Activated T-cell treated with anti-CD3 and anti-CD28 coated beads for 48 hours (primary cell): ENCODE measurements at places on chromosomes 1 and 21.

- no peak for DNase-seq
These were observed 98.7 kb upstream of the RGS1 start for GRCh38 chr1:192476802-192477298.

DNA sequence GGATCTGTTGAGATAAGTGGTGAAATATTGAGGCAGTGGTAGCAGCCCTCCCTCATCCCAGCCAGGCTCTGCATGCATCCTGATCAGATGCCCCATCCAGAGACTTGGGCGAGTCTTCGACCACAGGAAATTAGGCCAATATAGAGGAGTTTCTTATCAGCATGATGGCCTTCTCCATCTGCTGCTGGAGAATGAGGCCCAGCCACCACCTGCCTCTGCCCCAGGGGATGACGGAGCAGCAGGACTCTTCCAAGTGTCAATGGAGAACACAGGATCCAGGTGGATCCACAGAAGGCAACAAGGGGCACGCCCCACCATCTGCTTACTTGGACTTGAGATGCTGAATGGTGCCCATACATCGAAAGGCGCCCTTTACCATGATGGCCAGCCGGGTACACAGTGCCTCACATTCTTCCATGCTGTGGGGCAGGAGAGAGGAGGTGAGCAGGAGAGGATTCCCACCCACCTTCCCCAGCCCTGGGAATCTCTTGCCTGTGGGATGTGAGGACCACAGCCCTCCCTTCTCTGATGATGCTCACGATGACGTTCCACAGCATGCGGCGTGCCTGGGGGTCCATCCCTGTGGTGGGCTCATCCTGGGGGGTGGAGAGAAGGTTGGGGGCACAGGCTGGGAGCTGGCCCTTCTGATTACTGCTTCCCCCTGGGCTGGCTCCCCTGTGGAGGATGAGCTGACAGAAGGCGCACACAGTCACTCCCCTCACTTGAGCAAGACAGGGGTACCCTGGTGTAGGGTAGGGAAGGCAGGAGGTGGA, 91.5 kb upstream of the GCLM start:
- no peak for DNase-seq

GRCh38 chr1:154501423-154502065, 475 bp upstream of the TDRD10 start:
- DNase-seq: no peak

GRCh38 chr1:210407207-210407886, 78.6 kb downstream of the HHAT start:
- DNase-seq: peak; percentile 72

- no peak for DNase-seq
These were observed 37.6 kb downstream of the DDAH1 start for GRCh38 chr1:85427331-85427730.

DNA sequence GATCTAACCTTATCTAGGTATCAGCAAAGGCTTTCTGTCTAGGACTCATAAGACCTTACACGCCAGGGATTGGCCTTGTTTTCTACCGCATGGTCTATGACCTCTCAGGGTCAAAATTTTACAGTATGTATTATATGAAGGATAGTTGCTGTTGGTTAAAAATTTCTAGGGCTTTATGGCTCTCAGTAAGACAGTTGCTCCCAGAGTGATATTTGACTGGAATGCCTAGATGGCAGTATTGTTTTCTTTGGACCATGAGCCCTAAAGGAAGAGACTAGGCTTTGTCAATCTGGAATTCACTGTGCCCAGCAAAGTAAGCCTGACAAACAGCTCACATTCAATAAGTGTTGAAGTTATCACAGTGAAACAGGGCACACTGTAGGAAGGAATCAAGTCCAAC, 37.6 kb downstream of the C1orf87 start:
- no peak for DNase-seq

DNA sequence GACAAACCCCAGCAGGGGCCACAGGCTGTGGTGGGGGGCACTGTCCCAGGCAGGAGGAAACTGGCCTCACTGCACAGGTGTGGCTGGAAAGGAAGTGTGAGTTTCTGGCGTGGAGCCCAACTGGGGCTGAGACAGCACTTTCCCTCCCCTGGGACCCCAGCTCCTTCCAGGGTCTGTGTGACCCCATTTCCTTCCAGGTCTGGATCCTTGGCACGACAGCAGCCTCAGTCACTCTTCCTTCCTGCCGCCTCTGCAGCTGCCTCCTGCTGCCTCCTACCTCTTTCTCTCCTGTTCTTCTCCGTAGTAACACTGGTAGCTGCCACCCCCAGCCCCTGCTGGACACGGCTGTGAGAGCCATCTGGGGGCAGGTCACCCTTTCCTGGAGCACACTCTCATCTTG, 88.0 kb downstream of the SIK1 start:
- no peak for DNase-seq

GRCh38 chr1:101371259-101371658, 134.4 kb downstream of the S1PR1 start:
- DNase-seq: no peak

DNA sequence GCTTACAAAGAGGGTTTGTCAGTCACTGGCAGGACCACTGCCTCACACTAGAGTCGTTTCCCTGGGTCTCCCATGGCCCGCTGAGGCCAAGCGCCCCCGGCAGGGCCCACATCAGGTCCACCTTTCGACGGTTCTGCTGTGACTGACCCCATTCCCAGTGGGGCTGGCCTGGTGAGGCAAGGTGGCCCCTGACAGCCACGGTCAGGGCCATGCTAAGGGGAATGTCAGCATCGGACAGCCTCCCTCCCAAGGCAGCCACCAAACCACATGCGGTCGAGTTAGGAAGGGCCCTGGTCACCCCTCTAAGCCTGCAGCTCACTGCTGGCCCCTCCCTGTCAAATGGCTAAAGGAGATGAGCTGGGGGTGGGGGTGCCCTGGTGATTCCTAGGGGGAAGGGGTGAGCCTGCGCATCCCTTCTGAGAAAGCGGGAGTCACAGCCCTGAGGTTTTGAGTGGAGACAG, 2.9 kb upstream of the KIF17 start:
- DNase-seq: no peak
